ENCODE measurements at places on chromosomes 3 and 15. TPM values are rescaled to one million over a fixed set of nuclear protein-coding genes. Genes with fewer than 3 reads are reported as not detected.

PLA2G4D gene
- not detected for total RNA-seq

CHRNA3 gene
- total RNA-seq: 2.3 TPM

FAM162A gene
- total RNA-seq: 144 TPM

HDC gene
- total RNA-seq: 1.1 TPM

PTX3 gene
- 1.3 TPM for total RNA-seq

MKRN2OS gene
- total RNA-seq: not detected

P4HTM gene
- 32.8 TPM for total RNA-seq

EXD1 gene
- total RNA-seq: not detected

FRMD5 gene
- 9.1 TPM for total RNA-seq

SLC28A2 gene
- total RNA-seq: not detected

- no peak for DNase-seq
Measured at GRCh38 chr15:85379403-85380131, 836 bp upstream of the AKAP13 start.

DNA sequence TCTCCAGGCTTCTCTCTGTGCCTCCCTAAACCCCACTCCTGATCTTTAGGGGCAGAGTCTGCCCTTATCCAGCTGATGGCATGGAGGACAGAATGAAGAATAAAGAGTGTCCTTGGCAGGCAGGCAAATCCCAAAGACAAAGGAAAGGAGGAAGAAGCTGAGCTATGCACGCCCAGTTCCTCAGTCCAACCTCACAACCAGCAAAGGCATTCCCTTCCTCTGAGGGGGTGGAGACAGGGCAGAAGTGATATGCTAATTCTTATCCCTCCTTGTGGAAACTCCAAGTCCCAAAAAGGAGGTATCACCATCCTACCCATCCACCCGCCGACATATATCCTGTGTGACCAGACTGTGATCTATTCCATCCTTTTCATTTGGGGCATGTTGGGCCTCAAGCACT is 10.5 kb upstream of the CCDC54 start:
- DNase-seq: no peak

DNA sequence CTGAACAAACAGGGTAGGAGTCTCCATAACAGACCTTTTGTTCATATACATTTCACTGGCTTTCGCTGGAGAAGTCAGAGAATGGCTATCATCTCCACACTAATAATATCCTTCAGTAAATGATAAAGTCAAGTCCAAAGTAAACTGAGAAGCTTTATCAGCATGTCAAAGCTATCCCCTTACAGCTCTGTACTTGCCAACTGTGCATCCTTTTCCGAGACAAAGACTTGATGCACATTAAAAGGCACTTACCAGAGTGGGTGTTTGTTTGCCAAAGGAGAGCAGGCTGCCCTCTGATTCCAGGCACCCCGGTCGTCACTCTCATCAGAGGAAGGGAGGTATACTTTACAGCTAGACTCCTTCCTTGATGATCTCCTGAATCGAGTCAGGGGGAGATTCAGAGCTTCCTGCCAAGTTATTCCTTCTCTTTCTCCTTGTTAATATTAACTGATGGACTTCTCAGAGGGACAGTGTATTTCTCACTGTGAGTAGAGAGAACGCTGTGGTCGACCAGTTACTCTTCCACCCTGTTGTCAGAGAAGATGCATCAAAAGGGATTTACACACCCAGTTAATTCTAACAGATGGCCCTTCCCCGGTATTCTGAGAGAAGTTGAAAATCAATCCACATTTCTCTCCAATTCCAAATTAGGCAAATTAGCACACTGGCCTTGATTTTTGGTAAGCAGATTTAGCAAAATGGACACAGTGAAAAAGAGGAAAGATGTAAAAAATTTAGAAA is 504.7 kb upstream of the NR2F2 start:
- DNase-seq: no peak

- DNase-seq: no peak
Measured at GRCh38 chr15:59168536-59168935, 38.1 kb upstream of the LDHAL6B start.

DNA sequence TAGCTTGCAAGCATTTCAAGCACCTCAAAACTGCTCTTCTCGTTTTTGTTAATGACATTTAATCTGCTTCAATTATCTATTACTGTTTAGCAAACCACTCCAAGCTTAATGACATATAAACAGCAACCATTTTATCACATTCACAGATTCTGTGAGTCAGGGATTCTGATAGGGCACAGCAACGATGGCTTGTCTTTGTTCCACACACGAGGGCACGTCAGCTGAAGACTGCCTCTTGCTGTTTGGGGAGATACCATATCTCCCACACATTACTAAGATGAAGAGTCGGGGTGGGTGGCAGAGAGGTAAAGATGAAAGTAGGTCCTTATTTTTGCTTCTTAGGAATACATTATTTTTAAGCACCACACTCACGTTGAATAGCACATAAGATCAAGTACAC is 19.3 kb downstream of the CPOX start:
- no peak for DNase-seq

DNA sequence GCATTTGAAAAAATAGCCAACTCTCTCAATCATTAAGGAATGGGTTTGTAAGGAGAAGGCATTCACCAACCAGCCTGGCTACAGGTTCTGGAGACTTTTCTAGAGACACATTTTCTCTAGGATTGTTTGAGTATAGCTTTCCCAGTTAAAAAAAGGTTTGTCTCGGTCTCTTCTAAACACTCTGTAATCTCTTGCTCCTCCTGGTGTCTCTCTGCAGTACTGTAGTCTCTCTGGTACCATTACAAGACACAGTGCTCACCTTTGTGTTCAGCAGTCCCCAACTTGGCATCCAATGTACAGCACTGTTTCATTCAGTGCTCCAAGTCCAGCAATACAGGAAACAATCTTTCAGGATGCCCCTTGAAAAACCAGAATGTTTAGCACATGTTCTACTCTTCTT is 534.4 kb downstream of the ZNF385D start:
- no peak for DNase-seq

- no peak for DNase-seq
Measured at GRCh38 chr15:35738370-35738769, 192.4 kb upstream of the DPH6 start.

GRCh38 chr3:35849963-35850362 is 210.6 kb downstream of the ARPP21 start:
- DNase-seq: no peak

DNA sequence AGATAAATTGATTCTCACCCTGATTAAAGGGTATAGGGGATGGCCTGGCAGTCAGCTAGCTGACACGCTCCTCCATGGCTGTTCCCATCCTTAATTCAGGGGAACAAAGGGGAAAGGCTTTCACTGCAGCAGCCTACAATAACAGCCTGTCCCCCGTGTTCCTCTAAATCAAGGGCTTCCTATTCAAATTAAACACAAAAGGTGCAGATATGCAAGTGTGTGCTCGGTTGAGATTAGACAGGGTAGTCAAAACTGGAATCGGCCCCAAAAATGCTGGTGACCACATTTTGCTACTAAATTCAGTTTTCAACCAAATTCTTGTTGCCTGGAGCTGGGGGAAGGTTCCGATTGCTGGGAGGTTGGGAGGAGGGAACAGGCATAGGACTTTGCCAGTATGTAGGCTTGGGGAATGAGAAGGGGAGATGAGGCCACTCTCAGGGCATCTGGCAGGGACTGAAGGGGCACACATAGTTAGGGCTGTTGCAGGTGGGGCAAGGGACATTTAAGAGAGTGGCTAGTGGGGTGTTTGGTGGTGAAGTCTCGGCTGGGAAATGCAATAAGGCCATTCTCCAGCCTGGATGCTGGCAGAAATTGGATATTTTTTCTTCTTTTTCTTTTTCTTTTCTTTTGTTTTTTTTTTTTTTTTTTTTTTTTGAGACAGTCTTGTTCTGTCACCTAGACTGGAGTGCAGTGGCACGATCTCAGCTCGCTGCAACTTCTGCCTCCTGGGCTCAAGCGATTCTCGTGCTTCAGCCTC is 32.9 kb upstream of the CTSH start:
- DNase-seq: no peak

DNA sequence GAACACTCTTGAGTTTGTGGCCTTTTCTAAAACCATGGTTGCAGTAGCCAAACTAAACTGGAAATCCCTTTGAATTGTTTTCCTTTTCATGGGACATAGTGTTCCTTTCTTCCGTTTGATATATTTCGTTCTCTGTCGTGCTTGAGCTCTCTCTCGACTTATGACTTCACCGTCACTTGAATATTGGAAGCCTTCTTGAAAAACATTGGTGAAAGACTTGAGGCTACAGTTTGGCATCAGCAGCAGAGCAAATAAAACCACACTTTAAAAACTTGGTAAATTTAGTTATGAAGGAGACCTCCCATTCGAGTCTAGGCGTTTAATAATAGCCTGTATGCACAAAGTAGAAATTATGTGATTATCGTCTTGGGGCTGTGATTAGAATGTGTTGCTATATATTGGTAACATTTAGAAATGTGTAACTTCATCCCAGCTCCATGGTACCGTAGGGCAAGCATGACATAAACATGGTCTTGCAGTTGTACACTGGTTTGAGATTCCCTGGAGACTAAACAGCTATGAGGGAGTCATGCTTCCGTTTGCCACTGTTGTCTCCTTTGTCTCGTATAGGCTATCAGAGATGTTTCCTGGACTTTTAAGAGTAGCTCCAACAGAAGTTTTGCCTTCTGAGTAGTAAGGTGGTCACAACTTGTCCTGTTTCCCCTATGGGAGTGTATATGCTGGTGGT is 122.3 kb downstream of the PTPRG start:
- no peak for DNase-seq

DNA sequence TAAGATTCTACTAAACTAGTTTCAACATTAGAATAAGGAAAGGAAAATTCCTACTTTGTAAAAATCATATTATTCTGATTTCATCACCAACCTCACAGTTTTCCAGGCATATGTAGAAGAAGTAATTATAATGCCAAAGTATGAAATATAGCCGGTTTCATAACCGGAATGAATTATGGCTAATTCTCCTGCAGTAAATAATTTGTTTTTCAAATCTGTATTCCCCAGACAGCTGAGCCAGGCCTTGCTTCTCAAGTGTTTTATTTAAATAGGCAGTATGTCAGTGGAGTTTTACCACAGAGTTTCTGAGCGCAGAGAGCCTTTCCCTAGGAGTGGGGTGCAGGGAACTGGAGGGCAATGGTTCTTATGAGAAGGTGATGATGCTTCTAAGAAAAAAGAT is 8.7 kb upstream of the CPA3 start:
- no peak for DNase-seq

DNA sequence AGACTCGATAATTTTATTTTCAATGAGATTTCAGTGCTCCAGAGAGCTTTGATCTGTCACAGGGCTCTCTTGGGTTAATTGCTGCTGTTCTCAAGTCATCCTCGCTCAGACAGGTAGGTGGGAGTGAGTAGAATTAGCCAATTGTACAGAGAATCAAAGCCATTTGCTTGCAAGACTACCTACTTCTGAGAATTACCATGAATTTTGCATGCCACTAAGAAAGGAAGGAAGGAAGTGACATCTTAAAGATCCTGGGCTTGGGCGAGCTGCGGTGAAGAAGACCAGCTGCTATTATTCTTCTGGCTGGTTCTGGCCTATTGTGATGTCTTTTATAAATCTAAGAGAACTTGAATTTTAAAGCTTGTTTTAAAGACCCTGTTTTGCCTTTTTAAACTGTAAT is 154.1 kb upstream of the LPP start:
- DNase-seq: no peak

- DNase-seq: no peak
Measured at GRCh38 chr3:196127308-196128040, 45.6 kb upstream of the TFRC start.

- DNase-seq: no peak
Measured at GRCh38 chr3:192921793-192922192, 4.1 kb upstream of the MB21D2 start.

GRCh38 chr3:174051191-174051590 is 653.6 kb downstream of the NLGN1 start:
- DNase-seq: no peak
